Stimulated activated CD4-positive, alpha-beta T cell treated with anti-CD3 and anti-CD28 coated beads, Interleukin-12 subunit alpha, Interleukin-12 subunit beta, amount 100 ng/mL, for 24 hours (primary cell): ENCODE measurements at places on chromosomes 5 and 9.

- DNase-seq: no peak
These were observed 475.5 kb downstream of the SPATA31A7 start for GRCh38 chr9:61665330-61665751.

- DNase-seq: no peak
These were observed 453.3 kb downstream of the DIRAS2 start for GRCh38 chr9:90189306-90189705.

GRCh38 chr5:134620634-134621033 is 12.0 kb downstream of the SAR1B start:
- DNase-seq: no peak

GRCh38 chr5:103472830-103473229 is 89.8 kb downstream of the NUDT12 start:
- DNase-seq: no peak

DNA sequence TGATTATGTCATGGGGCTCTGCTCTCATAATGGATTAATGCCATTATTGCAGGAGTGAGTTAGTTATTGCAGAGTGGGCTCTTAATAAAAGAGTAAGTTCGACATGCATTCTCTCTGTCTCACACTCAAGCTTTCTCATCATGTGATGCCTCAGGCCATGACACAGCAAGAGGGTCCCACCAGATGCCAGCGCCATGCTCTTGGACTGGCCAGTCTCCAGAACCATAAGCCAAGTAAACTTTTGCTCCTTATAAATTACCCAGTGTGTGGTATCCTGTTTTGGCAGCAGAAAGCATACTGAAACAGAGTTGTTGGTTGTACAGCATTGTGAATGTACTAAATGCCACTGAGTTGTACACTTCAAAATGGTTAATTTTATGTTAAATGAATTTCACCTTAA is 138.1 kb downstream of the MYO10 start:
- DNase-seq: no peak

- DNase-seq: no peak
These were observed 384 bp upstream of the MRPS2 start for GRCh38 chr9:135500071-135500524.

- no peak for DNase-seq
These were observed 70.9 kb downstream of the GAPVD1 start for GRCh38 chr9:125332527-125332926.

- DNase-seq: no peak
These were observed 75.8 kb downstream of the OXCT1 start for GRCh38 chr5:41794471-41794870.

DNA sequence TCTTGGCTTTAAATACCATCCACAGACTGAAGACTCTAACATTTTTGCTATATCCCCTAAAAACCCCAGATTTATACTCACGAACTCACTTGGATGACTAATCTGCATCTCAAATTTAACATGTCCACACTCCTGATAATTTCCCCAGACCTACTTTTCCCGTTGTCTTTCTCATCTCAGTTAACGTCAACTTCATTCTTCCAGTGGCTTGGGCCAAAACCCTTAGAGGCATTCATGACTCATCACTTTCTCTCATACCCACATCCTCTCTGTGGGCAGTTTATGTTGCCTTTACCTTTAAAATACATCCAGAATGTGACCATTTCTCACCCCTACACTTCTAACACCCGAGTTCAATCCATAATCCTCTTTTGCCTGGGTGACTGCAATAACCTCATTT is 96.7 kb downstream of the EDIL3 start:
- no peak for DNase-seq

DNA sequence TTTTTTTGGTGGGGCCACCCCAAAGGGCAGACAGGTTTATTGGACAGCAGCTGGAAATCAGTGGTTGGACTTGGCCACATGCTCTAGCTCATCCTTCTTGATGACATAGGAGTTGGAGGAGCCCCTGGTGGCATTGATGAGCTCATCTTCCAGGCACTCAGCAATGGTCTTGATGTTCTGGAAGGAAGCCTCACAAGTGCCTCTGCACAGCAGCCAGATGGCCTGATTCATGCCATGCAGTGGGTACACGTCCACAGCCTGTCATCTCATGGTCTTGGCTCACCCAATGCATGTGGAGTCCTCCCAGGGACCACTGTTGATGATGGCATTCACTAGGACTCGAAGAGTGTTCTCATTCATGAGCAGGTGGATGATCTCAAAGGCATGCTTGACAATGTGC is 11.3 kb upstream of the RCL1 start:
- DNase-seq: no peak

DNA sequence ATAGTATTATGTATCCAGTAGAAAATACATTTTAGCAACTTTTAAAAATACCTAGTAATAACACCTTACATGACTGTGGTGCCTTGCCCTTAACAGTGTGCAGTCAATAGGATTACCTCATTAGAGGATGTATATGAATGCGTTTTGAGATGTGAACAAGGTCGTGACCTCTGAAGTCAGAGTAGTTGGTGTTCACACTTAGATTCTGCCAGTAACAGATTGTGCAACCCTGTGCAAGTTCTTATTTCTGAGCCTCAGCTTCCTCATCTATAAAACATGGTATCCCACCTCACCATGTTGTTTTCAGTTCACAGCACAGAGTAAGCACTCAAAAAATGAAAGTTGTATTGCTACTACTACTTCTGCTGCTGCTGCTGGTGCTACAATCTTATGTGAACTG is 347.3 kb downstream of the KDM4C start:
- no peak for DNase-seq

DNA sequence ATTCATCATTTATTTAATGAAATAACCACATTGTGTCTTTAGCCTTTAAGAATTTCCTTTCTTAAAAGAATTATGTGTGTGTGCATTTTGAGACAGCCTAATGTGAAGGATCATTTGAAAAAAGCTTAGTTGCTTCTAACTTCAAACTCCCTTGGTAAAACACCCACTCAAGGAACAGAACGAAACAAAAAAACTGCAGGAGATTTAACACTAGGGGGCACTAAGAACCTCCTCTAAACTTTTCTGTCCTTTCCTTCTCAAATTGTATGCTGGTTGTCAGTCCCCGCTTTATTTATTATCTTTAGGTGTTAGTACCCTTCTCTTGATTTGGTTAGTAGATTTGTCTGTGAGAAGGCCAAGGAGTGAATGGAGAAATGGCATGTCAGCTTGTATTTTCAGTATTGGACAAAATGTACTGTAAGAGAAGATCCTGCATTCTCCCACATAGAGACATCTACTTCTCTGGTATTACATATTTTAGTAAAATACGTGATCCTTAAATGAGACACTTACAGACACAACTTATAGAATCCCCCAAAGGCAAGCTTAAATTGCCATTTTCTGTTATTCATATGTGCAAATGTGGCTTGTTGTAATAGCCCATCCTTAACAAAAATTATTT is 229.7 kb downstream of the MRPS30 start:
- DNase-seq: no peak

GRCh38 chr5:142689081-142689480 is 3.2 kb upstream of the FGF1 start:
- no peak for DNase-seq

- no peak for DNase-seq
These were observed 103.3 kb downstream of the CWC27 start for GRCh38 chr5:64872044-64872443.

DNA sequence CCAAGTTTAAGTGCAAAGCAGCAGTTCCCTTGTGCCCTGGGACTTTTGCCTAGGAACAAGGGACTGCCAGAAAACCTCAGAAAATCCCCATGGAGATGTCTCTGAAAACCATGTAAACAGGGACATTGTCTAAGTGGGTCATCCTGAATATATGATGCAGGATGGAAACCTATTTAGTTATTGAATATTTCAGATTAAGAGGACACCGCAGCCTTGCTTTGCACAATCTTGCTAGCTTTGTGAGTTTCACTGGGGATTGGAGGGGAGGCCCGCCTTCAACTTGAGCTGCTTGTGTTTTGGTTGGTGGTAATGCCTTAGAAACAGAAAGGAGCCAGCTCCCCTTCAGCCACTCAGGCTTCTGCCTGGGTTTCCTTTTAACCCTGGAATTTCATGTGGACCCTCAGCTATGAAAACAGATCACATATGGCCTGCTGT is 112.8 kb downstream of the C9orf152 start:
- DNase-seq: no peak

- no peak for DNase-seq
These were observed 272 bp downstream of the ANAPC2 start for GRCh38 chr9:137188086-137188489.

- no peak for DNase-seq
These were observed 156.2 kb upstream of the S1PR3 start for GRCh38 chr9:88835038-88835466.

GRCh38 chr5:103674251-103674650 is 111.7 kb upstream of the NUDT12 start:
- DNase-seq: no peak

GRCh38 chr5:66538531-66538930 is 57.7 kb upstream of the MAST4 start:
- no peak for DNase-seq

GRCh38 chr9:109912726-109913460 is 132.9 kb downstream of the PALM2AKAP2 start:
- no peak for DNase-seq

- DNase-seq: no peak
These were observed 138.0 kb upstream of the GHR start for GRCh38 chr5:42285230-42285629.

DNA sequence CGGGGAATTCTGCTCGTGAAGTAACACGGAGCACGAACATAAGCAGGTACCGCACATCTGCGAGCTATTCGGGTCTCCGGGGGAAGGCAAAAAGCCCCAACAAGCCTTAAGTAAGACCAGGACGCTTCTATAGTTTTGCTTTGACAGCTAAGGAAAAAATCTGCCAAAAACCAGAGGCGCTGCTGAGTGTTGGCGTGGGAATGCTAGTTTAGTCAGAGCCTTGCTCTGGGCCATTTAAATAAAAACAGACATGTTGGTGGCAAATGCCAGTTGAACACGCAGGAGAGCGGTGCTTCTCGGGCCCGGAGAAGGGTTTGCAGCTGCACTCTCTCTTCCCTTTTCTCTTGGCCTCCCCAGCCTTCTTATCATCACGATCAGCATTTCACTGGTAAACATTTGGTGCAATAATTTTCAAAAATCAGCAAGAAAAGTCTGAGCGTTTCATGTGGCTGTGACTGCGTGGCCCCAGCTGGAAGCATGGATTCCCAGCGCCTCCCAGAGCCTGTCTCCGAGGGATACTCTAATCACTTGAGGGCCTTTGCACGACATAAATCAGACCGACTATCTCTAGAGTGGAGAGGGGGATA is 6.4 kb upstream of the NOTCH1 start:
- DNase-seq: no peak

- DNase-seq: no peak
These were observed 201.2 kb downstream of the ADAMTS12 start for GRCh38 chr5:33690374-33691135.

GRCh38 chr5:92119110-92119509 is 736.0 kb upstream of the ARRDC3 start:
- no peak for DNase-seq

GRCh38 chr9:91191411-91192380 is 170.0 kb downstream of the AUH start:
- DNase-seq: no peak

DNA sequence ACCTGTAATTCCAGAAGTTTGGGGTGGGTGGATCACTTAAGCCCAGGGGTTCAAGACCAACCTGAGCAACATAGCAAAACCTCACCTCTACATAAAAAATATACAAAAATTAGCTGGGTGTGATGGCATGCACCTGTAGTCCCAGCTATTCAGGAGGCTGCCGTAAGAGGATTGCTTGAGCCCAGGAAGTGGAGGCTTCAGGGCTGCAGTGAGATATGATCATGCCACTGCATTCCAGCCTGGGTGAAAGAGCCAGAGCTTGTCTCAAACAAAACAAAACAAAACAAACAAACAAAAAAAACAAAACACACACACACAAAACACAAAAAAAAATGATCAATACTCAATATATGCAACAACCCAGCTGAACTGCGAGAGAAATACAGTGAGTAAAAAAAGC is 29.5 kb upstream of the TRIM14 start:
- no peak for DNase-seq

DNA sequence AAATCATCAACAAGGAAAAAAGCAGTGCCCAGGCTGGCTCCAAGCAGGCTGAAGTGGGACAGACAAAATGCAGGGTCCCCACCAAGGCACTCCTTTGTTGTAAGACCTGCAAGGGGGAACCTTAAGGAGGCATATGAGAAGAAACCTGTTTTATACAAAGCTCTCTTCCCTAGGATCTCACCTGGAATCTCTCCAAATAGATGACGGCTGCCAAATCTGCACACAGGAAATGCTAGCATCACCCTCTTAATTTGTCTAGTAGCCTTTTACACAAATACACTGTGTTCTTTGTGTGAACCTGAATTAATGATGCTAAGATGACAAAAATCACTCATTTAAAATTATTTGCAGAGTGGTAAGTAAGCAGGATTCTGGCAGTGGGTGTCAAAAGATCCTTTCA is 280.2 kb downstream of the SPOCK1 start:
- no peak for DNase-seq

DNA sequence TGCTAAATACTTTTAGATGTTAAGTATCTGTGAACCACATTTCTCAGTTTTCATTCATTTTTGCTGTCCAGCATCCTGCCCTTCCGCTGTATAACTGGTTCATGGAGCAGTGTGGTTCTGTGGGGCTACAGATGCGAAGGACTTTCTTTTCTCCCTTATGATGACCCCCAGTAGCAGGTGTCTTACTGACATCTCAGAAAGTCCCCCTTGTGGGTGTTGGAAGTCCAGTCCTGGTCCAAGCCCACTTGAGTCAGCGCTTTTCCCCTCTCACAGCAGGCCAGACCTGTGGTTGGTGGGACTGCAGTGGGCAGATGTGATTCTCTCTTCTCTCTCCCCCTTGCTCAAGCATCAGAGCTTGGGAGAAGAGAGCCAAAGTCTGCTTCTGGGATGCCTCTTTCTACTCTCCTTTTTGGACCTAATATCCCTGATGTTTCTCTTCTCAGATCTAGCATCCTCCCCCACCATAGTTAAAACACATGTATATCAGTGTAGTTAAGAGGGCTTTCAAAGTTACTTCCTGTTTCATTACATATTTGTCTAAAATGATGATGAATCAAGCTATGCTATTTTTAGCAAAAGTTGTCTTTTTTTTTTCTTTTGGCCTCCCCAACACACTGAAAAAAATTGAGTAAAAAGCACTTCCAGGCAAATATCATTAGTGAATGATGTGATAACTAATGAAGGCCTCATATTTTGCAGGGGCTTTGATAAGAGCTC is 119.5 kb upstream of the ZNF618 start:
- no peak for DNase-seq

DNA sequence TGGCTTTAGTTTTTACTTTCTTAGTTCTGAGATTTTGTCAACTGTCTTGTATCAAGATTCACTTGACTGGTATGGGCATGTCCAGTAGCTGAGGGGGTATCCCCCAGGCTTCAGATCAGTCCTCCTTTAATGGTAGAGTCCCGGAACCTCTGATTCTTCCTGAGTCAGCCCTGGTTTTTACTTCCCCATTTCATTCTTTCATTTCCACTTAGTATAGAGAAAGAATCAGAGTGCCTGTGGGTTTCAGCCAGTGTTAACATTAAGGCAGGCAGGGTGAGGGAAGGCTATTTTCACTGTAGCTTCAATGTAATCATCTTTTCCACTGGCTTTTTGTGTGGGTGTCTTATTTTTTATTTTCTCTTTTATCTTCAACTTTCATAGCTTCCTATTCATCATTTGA is 8.3 kb upstream of the COMMD10 start:
- DNase-seq: no peak

- DNase-seq: no peak
These were observed 436.7 kb upstream of the CDH9 start for GRCh38 chr5:27475063-27475462.

GRCh38 chr5:2756211-2757152 is 5.0 kb upstream of the IRX2 start:
- no peak for DNase-seq
